ENCODE measurements at places on chromosomes 1 and 21.

DNA sequence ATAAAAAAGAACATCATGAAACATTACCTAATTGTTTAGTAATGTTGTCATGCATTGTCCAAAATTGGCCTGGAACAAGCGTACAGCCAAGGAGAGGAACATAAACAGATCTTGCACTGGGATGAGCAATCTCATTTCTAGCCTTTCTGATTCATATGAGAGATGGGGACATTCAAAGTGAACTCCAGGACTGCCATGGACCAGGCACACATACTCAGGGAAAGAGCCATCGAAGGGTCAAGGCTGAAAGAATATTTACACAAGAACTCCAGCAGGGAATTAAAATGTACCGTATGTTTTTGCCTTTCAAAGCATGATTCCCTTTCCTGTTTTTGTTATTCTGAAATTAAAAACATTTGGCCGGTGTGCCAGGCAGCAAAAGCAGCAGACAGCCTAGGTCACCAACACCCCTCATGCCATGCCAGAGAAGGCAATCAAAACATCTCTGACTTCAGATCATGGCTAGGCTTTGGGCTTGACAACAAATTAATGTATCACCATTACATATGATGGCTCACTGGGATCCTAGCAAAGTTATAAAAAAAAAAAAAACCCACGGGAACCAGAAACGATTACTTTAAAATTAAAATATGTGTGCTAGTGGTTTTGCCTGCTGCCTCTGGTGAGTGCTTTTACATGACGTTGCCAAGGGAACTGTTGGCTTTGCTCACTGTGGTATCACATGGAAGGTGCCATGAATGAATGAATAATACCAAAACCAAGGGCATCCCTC, 159.8 kb downstream of the TGFBR3 start:
- no peak for DNase-seq

- no peak for DNase-seq
Measured at GRCh38 chr1:160925652-160926244, 28.9 kb downstream of the ITLN2 start.

DNA sequence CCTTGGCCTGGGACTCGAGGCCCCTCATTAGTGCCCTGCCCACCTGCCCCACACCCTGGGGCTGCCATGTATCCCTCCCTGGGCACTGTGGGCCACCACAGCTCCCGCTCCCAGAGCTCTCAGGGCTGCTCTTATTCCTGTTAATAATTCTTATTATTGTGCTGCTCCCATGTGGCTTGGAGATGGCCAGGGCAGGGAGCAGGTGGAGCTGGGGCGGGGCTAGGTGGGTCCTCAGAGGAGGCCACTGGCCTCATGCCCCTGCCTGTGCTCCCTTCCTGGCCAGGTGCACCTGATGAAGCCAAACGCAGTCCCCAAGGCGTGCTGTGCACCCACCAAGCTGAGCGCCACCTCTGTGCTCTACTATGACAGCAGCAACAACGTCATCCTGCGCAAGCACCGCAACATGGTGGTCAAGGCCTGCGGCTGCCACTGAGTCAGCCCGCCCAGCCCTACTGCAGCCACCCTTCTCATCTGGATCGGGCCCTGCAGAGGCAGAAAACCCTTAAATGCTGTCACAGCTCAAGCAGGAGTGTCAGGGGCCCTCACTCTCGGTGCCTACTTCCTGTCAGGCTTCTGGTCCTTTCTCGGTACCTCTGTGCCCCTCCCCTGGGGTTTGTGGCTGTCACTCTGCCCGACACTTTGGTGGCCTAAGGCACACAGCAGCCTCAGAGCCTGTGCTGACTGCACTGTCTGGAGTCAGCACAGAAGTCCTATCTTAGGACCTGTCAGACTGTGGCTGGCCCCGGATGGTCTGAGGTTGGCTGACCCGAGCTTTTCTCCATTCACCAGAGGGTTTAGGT, 34.1 kb downstream of the BMP8A start:
- no peak for DNase-seq

DNA sequence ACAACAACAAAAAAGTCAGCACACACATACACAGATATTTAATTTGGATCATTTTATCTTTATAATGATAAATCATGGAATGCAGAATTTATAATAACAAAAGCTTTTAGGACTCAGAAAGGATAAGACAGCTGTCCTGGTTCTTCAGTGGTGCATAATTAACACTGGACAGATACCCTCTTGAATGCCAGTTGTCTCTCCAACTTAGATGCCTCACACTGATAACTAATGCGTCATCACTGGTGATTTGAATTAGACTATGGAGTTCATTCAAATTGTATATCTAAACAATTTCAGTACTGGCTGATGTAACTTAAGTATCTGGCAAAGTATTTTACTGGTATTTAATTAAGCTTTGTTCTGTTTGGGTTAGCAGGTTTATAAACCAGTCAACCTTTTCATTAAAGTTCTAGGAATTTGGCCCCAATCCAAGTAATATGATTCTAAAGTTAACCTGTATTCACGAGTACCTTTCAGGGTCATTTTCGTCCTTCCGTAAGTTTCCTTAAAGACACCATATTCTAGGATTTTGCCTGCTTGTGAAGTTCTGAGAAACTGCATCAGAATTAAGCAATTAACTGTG, 1199.5 kb upstream of the TMPRSS15 start:
- DNase-seq = no peak

GRCh38 chr1:99131546-99131945, 126.9 kb upstream of the PLPPR5 start:
- DNase-seq = no peak
